Tibial nerve (tissue), 4 donors: ENCODE measurements at places on chromosomes 16 and 17.
A peak's percentile ranks its signal among the peaks of the same experiment; 100 is the strongest.

- H3K4me1 ChIP-seq: peaks cover 10% of the 10 kb centered on the region
- H3K27ac ChIP-seq: peak overlapping the region; percentile 54
- no peaks in the 10 kb centered on the region for H3K36me3 ChIP-seq
- peak; percentile 51 for DNase-seq
- no peak overlapping the region for H3K4me3 ChIP-seq
These were observed 73.0 kb downstream of the BMERB1 start for GRCh38 chr16:15507301-15507958.

GRCh38 chr17:82647593-82648164 lies 565 bp downstream of the WDR45B start:
- no peak for DNase-seq
- H3K27ac ChIP-seq: peak overlapping the region; percentile 100
- H3K4me3 ChIP-seq: peak overlapping the region; percentile 83
- H3K4me1 ChIP-seq: peaks cover 23% of the 10 kb centered on the region
- H3K27me3 ChIP-seq: no peaks in the 10 kb centered on the region

- no peaks in the 10 kb centered on the region for H3K4me1 ChIP-seq
- DNase-seq: no peak
- no peak overlapping the region for H3K27ac ChIP-seq
- no peaks in the 10 kb centered on the region for H3K36me3 ChIP-seq
These were observed 323.8 kb upstream of the ZFHX3 start for GRCh38 chr16:73371584-73372319.

GRCh38 chr17:47742319-47743181 lies 9.5 kb downstream of the TBX21 start:
- no peaks in the 10 kb centered on the region for H3K36me3 ChIP-seq
- no peak overlapping the region for H3K27ac ChIP-seq
- H3K27me3 ChIP-seq: peaks cover 43% of the 10 kb centered on the region
- DNase-seq: no peak

DNA sequence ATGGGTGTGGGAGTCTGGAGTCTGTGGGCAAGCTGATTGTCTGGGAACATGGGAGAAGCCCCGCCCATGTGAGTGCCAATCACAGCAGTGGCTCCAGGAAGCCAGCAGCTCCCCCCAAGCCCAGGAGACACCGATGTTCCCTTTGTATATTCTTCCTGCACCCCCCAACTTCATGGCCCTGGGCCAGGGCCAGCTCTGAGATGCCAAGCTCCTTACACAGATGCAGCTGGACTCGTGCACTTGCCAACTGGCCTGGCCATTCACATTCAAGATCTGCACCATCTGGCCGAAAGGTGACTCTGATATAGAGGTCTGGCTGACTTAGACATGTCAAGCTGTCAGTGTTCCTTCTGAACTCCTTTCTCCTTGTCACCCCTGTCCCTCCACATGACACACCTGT lies 50.5 kb downstream of the CACNG5 start:
- H3K4me1 ChIP-seq: no peaks in the 10 kb centered on the region
- no peaks in the 10 kb centered on the region for H3K27me3 ChIP-seq
- no peak overlapping the region for H3K27ac ChIP-seq

DNA sequence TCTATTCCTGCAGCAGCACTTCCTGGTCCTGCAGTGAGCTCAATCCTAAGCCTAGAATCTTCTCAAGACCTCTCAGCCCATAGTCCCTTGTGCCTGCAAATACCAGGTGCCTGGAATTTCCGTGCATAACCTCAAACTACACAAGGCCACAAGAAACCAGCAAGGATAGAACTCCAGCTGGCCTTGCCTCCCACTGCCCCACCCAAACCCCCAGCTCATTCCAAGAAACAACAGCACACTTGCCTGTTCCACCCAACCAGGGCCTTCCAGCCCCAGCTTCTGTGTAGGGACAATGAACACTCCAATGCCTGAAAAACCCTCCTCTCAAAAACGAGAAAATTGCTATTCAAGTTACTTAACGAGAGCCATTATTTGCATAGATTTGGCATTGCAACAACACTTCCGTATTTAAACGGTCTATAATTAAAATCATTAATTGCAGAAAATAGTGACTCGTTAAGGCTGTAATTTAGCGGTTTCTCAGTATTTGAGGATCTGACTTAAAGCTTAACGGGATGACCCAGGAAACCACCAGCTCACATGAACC lies 147.0 kb downstream of the C16orf78 start:
- no peaks in the 10 kb centered on the region for H3K36me3 ChIP-seq
- no peaks in the 10 kb centered on the region for H3K27me3 ChIP-seq
- H3K4me1 ChIP-seq: no peaks in the 10 kb centered on the region
- no peak overlapping the region for H3K27ac ChIP-seq

DNA sequence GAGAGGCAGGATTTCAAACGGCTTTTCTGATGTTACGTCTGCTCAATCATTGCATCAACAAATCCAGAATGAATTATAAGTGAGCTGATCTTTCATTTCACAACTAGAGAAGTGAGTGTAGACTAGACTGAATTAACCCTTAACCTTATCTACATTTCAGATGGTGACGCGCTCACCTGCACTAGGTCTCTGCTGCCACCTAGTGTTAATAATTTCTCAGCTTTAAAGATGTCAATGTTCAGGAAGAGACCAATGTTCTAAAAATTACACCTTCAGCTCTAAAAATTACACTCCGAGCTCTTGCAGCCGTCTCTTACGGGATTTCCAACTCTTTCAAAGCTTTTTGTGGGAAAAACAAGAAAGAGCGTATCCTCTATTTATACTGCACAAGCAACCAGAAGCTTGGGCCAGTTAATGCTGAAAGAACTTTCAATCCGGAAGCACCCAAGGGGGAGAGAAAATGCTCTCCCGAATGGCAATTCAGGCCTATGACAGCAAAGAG lies 88.2 kb upstream of the FA2H start:
- no peaks in the 10 kb centered on the region for H3K4me1 ChIP-seq
- H3K4me3 ChIP-seq: no peak overlapping the region
- DNase-seq: peak; percentile 9
- no peak overlapping the region for H3K27ac ChIP-seq
- H3K27me3 ChIP-seq: no peaks in the 10 kb centered on the region

DNA sequence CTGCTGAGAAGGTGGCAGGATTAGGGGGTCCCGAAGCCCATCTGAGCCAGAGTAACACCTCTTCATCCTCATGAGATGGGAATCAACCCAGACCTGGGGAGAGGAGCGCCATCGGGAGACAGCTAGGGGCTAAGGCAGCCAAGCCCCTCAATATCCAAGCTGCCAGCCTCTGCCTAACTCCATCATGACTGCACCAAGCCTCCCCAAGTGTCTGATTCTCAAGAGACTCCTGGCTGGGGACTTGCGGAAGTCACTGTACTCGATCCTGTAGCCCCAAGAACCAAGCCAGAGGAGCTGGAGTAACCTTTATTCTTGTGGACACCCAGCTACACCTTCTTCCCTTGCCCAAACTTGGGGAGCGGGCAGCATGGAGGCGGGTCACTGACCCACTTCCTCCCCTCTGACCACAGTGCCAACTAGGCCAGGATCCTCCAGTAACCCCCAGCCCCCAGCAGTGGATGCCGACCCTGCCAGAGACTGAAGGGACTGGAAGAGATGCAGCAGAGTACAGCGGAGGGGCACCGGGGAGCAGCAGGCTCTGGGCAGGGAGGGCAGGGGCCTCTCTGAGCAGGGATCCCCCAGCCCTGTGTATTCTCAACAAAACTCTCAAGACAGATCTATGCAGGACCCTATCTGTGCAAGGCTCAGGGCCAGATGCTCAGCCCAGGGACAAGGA lies 13.3 kb downstream of the HDAC5 start:
- DNase-seq: no peak
- H3K27me3 ChIP-seq: no peaks in the 10 kb centered on the region
- peaks cover under 1% of the 10 kb centered on the region for H3K36me3 ChIP-seq
- H3K4me1 ChIP-seq: peaks cover 5% of the 10 kb centered on the region
- H3K4me3 ChIP-seq: peak overlapping the region; percentile 35

DNA sequence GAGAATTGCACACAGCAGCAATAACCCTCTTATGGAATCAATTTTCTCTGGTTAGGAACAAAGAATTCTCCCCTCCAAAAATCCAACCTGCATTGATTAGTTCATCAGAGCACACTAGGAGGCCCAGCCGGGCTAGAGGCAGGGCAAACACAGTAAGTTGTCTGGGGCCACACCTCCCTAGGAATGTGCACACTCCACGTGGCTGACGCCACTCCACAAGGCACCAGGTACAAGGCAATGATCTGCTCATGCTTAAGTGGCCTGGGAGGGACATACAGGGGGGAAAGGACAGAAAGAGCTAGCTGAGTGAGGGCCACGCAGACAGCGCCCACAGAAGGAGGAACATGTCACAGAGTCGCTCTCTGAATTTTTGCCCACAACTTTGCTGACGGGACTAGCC lies 107.6 kb downstream of the SLC39A11 start:
- H3K36me3 ChIP-seq: no peaks in the 10 kb centered on the region
- H3K27ac ChIP-seq: no peak overlapping the region
- no peaks in the 10 kb centered on the region for H3K4me1 ChIP-seq

GRCh38 chr16:53629607-53630312 lies 73.9 kb downstream of the RPGRIP1L start:
- no peaks in the 10 kb centered on the region for H3K4me1 ChIP-seq
- no peaks in the 10 kb centered on the region for H3K36me3 ChIP-seq
- H3K27ac ChIP-seq: no peak overlapping the region
- no peak for DNase-seq

DNA sequence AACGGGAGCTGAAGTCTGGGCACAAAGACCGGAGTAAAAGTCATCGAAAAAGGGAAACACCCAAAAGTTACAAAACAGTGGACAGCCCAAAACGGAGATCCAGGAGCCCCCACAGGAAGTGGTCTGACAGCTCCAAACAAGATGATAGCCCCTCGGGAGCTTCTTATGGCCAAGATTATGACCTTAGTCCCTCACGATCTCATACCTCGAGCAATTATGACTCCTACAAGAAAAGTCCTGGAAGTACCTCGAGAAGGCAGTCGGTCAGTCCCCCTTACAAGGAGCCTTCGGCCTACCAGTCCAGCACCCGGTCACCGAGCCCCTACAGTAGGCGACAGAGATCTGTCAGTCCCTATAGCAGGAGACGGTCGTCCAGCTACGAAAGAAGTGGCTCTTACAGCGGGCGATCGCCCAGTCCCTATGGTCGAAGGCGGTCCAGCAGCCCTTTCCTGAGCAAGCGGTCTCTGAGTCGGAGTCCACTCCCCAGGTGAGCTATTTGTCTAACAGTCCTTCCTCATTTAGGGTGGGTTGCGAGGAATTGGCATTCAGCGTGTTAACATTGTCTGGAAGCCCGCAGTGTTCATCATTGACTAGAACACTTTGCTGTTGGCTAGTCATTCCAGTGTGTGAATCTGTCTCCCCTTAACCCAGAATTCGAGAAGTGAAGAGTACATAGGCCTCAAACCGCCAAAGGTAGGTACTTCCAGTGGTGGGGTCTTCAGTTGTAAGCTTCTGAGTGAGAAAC lies 1.5 kb downstream of the CDK12 start:
- H3K4me3 ChIP-seq: peak overlapping the region; percentile 87
- DNase-seq: no peak
- H3K4me1 ChIP-seq: peaks cover 26% of the 10 kb centered on the region
- H3K27ac ChIP-seq: peak overlapping the region; percentile 98
- H3K36me3 ChIP-seq: peaks cover 4% of the 10 kb centered on the region

DNA sequence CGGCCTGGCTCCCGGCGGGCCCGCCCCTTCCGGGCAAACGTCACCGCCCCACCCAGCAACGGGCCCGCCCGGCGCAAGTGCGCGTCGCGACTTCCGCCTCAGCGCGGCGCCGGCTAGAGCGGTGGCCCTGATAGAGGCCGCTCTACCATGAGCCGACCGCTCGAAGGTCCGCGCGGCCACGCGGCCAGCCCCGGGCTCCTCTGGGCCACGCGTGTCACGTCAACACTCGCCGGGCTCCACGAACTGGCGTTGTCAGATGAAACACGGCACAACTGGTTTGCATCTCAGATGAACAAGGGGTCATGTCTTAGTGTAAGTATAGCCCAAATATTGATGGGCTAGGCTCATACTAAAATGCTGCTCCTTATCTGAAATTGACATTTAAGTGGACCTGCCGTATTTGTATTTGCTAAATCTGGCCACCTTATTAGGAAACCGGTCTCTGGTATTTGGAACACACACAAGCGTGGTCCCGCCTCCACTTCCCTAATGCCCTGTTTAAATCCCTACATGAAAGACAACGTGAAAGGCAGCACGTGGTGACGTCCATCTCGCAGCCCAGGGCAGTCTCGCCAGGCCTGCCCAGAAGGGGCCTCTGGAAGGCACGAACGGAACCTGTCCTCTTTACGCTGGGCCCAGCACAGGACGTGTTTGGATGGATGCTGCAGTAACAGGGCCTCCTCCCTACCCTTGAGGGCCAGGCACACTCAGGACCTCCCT lies at the start of gene ZNF598:
Gene ZNF598 (minus strand): TSS at position 31 of the 720 bp plus-strand sequence.
- peak; percentile 52 for DNase-seq
- H3K4me3 ChIP-seq: peak within 1 kb of the TSS; percentile 68
- peaks cover 4% of the 10 kb centered on the region for H3K4me1 ChIP-seq
- no peaks in the 10 kb centered on the region for H3K27me3 ChIP-seq

GRCh38 chr16:2475413-2476344 lies 752 bp downstream of the TBC1D24 start:
- peak overlapping the region; percentile 46 for H3K4me3 ChIP-seq
- H3K36me3 ChIP-seq: peaks cover 7% of the 10 kb centered on the region
- H3K4me1 ChIP-seq: peaks cover 26% of the 10 kb centered on the region
- peaks cover 26% of the 10 kb centered on the region for H3K27me3 ChIP-seq
- H3K27ac ChIP-seq: peak overlapping the region; percentile 87

DNA sequence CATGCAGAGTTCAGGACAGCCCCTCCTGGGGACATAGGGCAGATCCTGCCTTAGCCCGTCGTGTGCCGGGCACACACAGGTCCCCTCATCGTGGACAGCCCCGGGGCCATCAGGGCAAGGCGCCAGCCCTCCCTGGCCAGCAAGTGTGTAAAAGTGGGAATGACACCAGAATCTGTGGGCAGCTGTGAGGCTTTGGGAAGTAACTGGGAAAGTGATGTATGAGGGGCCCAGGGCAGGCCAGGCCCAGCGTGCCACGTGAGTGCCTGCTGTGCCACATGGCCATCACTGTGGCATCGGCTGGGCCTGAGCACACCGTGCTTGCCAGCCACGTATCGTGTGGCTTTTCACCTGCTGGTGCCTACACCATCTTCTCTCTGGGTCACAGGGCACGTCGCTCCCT lies 26.6 kb downstream of the ACSF3 start:
- DNase-seq: no peak
- H3K27ac ChIP-seq: no peak overlapping the region
- H3K36me3 ChIP-seq: peaks cover 8% of the 10 kb centered on the region
- no peak overlapping the region for H3K4me3 ChIP-seq
- no peaks in the 10 kb centered on the region for H3K4me1 ChIP-seq
- no peaks in the 10 kb centered on the region for H3K27me3 ChIP-seq

GRCh38 chr16:70468776-70469525 lies 14.6 kb downstream of the FCSK start:
- H3K4me1 ChIP-seq: no peaks in the 10 kb centered on the region
- no peak overlapping the region for H3K27ac ChIP-seq
- H3K27me3 ChIP-seq: no peaks in the 10 kb centered on the region
- peaks cover 97% of the 10 kb centered on the region for H3K36me3 ChIP-seq
- DNase-seq: no peak
